ENCODE measurements at places on chromosomes 7 and 10.

GRCh38 chr7:25863005-25863728 is 288.8 kb upstream of the NFE2L3 start:
- DNase-seq = no peak

DNA sequence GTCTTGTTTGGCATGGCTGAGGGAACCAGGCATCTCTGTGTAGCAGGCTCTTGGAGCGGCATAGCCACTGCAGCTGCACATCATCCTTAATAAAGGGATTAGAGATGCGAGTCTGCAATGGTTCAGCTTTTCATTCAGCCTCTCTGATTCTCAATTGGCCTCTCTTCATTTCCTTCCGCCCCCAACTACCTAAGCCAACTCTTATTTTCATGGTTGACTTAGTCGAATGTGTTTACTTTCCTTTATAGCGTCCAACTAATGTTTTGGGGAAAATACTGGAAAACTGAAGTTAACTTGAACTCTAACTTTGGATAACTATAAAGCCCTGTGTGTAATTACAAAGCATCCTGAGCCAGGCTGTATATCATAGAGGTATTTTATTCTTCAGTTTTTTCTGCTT is 202.2 kb upstream of the KIAA1217 start:
- no peak for DNase-seq

DNA sequence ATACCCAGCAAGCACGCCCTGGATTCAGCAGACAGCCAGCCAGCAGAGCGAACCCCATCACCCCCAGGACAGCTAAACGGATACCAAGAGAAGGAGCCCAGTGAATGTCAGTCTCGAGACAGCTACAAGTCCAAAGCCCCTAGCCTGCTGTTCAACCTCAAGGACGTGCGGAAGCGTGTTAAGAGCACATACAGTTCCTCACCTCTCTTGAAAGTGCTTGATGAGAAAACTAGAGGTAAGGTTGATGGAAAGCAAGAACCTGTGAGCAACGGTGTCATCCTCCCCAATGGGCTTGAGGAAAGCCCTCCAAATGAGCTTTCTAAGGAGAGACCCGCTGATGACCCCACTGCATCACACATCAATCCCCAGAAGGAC is 24.9 kb downstream of the C10orf71 start:
- DNase-seq = no peak

DNA sequence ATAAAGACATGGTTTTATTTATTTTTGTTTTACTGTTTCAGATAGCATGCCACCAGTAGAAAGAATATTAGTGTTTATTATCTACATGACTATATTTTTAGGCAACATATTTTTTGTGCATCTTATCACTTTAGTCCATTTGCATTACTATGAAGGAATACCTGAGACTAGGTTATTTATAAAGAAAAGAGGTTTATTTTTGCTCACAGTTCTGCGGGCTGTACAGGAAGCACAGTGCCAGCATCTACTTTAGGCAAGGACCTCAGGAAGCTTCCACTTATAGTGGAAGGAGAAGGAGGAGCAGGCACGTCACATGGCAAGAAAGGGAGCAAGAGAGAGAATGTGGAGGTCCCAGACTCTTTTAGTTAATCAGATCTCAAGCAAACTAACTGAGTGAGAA is 5.7 kb downstream of the CAV2 start:
- DNase-seq = no peak

DNA sequence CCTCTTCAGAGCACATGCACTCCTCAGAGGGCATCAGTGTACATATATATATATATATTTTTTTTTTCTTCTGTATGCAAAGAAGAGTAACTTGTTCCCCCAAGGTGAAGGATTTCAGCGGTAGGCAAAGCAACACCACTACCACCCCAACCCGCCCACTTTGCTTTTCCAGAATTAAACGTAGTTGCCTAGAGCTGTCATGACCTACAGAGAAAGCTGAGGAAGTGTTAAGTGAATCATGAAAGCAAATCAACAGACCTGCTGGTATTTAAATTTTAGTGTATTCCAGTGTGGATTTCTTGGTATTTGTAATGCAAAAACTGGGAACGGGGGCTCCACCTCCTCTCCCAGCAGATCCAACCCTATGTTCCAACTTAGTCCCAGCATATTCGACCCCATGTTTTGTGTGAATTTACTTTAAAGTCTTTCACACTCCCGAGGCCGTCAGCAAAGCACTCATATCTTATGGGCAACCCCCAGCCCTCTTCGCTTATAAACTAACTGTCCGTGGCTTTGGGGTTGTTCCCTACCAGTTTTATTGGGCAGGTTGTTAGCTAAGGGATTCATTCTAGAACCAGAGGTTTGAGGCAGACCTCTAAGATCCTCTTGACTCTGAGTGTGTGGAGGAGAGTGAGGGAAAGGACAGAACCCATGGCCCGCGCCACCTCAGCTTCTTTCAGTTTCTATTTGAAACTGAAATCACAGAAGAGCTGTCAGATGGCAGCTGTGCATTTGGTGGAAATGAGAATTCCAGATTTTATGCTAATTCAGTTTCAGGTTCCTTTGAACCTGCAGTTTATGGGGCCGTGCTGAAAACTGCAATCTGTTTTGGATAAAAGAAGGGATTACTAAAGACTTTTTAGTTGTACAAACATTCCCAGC is 450.2 kb upstream of the GALNT17 start:
- peak; percentile 26 for DNase-seq

- DNase-seq = no peak
These were observed 425.4 kb downstream of the RPS24 start for GRCh38 chr10:78458983-78459638.

DNA sequence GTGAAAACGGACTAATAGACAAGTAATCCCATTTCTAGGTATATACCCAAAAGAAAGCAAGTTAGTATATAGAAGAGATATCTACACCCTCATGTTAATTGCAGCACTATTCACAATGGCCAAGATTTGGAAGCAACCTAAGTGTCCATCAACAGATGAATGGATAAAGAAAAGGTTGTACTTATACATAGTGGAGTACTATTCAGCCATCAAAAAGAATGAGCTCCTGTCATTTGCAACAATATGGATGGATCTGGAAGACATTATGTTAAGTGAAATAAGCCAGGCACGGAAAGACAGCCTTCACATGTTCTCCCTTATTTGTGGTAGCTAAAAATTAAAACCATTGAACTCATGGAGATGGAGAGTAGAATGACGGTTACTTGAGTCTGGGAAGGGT is 88.2 kb downstream of the TES start:
- DNase-seq = no peak

GRCh38 chr7:21562385-21562784 is 19.5 kb downstream of the DNAH11 start:
- DNase-seq = no peak

DNA sequence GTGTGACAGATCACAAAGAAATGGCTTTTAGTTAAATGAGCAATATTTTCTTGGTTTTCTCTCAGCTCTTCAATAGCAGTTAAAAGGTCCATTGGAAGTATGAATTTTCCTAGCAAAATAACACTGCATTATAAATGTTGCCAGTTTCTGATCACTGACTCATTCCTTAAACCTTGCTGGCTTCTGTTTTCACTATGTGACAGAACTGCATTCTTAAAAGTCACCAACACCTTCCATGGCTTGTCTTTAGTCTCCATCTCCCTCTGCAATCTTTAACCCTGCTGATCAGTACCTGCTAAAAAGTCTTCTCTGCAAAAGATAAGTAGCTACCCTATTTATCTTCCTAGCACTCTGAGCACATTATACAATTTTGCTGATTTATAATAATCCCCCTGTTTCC is 405.0 kb upstream of the LRRN3 start:
- DNase-seq = no peak

DNA sequence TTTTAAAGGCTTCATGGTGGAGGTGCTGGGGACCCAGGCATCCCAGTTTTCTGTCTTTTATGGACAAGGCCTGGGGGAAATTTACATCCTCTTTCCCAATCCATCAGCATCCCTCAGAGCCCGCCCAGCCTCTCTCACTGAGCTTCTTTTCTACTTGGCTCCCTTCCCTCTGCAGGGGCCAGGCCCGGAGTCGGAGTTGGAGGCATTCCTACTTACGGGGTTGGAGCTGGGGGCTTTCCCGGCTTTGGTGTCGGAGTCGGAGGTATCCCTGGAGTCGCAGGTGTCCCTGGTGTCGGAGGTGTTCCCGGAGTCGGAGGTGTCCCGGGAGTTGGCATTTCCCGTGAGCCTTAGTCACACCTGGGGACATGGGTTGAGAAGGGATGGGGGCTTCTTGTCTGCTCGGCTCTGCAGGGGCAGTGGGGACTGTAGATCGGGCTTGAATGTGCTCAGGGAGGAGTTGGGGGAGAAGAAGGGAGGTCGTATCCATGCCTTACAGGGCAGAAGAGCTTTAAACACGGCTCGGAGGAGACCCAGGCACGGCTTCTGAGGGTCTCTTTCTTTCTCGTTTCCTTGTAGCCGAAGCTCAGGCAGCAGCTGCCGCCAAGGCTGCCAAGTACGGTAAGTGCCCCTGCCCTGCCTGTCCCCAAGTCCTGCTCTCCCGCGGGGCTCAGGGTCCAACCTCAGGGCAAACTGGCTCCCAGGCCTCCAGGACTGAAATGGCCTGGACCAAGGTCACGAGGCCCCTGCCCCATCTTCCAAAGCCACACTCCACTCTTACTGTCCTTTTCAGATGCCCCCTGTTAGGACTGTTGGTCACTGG is 27.3 kb upstream of the LIMK1 start:
- DNase-seq = no peak

DNA sequence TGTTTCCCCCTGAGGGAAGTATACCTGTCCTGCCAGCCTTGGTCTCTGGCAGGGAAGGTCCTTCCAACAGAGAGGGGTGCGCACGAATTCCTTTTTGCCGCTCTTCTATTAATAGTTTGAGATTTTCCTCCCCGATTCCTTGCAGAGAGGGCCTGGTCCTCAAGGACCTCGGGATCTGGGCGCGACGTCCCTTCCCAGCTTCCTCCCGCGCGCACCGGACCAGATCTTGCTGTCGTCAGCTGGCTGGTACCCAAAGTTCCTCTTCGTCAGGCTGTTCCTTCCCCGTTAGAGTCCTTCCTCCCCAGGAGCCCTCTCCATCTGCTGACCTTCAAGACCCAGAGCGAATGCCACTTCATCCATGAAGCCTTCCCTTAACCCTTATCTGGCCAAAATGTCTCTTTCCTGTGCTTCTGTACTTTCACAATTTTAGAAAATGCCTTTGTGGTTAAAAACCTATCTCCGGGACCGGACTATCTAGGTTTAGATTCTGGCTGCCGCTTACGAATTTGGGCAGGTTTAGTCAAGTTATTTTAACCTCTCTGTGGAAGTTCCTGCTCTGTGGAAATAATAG is 851 bp upstream of the GOT1 start:
- DNase-seq = no peak

DNA sequence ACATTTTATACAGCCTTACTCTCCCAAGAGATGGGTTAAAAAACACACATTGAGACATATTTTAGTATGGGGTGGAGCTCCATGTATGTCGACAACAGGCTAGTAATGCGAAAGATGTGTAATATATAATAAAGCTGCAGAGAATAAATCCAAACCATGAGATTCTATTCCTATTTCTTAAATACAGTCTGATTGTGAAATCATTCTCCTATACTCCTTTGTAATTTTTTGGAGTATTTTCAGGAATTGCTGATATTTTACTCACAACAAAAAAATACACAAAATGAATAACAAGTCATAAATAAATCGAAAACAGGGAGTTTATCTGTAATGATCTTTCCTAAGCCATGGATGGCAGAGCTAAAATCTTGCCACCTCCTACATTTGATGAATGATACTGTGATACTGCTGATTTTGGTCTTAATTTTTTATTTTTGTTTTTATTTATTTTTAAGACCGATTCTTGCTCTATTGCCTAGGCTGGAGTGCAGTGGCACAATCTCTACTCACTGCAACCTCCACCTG is 173.5 kb upstream of the KLF6 start:
- DNase-seq = no peak

GRCh38 chr7:7114575-7115291 is 67.6 kb upstream of the C1GALT1 start:
- no peak for DNase-seq

DNA sequence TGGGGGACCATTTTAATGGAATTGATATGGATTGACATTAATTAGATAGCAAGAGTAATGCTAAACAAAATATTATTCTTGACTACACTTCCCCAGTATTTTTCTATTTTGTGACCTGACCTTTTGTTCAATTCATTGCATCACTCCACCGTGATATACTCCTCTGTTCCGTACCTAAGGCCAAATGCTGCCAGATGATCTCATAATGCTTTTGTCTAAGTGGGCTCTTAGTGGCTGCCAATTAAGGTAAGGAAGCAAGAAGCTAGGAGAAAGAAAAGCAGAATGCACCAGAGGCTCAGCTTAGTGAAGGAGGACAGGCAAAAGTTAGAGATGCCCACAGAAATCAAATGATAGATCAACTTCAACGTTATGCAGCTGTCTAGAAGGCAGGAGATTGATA is 36.4 kb downstream of the FEZF1 start:
- DNase-seq = peak; percentile 76

- no peak for DNase-seq
These were observed 3.4 kb downstream of the GPR15LG start for GRCh38 chr10:84176836-84177474.

DNA sequence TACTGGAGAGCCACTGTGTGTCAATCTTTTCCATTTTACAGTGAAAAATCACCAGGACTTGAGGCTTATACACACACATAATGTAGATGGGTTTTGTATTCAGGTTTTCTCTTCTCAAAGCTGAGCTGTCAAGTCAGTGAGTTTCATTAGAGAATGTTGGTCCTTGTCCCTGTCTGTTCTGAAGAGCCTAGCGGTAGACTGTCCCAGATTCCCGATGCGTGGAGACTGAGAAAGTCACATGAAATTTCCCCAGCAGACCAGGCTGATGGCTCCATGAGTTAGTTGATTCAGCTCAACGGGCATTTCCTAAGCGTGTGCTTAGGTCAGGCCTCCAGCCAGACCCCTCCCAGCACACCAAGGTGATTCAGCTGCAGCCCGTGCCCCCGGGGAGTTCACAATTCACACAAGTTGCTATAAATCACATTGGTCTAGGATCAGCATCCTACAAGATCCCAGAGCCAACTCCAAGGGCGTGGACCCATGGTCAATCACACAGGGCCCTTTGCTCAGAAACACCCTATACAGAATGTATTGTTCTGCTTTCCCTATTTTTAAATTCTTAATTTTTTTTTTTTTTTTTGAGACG is 17.2 kb downstream of the CHST15 start:
- DNase-seq = no peak

GRCh38 chr10:78657163-78657861 is 411.5 kb upstream of the ZMIZ1 start:
- DNase-seq = peak; percentile 18

DNA sequence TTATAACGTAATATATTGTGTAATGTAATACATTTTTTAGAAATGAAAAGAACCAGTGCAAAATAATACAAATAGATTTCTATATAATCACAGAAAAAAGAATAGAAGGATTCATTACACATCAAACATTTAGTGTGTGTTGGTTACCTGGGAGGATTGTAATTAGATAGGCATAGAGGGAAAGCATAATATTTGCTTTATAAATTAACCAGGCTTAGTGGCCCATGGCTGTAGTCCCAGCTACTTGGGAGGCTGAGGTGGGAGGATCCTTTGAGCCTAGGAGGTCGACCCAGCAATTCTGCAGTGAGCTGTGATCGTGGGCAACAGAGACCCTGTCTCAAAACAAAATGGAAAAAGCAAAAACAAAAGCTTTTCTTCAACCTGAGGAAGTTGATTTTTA is 5.0 kb upstream of the CNOT4 start:
- DNase-seq = no peak
